ENCODE measurements at places on chromosomes 11 and 22.

DNA sequence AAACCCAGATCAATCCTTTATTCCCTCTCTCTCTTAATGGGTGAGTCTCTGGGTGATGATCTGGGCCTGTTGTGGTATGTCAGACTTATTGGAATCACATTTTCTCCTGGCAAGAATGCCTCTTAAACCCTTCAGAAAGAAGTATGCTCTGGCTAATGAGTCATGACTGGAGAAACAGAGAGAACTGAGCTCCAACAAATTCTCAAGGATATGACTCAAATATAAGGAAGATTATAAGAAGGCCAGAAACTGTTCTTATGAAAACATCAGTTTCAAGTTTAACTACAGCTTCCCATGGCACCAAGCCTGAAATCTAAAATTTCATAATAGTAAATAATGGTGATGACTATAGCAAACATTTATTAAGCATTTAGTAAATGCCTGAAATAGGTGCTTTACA lies 83.9 kb downstream of the OR5AK2 start:
- no peak for DNase-seq

GRCh38 chr11:65968600-65969482 lies 7.3 kb downstream of the SART1 start:
- no peak for DNase-seq

DNA sequence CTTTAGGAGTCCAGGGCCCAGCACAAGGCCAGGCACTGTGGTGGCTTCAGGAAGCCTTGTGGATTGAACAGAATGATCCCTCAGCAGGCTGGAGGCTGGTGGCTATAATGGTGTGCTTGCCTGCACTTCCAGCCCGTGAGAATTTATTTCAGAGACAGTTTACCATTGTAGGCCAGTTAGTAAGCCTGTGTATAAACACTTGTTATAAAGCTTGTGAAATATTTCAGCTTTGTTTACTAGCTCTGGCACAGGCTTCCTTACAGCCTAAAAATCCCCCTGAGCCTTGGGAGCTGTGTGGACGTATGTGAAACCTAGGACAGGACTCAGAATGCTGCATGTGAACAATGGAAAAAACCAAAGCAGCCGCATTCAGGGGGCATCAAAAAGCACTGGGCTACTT lies 26.6 kb upstream of the ACER3 start:
- no peak for DNase-seq

DNA sequence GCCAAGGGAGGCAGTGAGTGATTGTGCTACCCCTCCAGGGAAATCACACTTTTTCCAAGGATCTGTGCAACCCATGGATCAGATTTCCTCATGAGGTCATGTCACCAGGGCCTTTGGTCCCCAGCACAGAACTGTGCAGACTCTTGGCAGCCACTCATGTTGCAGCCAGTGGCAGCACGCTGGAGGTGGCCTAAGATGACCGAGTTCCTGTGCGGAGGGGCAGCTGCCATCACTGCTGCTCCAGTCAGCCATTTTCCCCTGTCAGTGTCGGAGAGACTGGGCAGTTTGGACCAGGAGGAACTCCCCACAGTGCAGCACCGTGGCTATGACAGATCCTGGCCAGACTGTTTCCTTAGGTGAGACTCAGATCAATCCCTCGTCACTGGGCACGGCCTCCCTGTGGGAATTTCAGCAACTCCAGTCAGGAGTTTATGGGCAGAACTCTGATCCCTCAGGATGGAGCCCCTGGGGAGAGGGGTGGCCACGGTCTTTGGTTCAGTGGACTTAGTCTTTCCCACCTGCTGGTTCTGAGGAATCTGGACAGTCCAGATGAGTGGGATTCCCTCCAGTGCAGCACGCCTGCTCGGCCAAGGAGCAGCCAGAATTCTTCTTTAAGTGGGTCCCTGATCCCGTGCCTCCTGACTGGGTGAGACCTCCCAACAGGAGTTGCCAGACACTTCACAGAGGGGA lies 194.6 kb upstream of the CARD18 start:
- no peak for DNase-seq

DNA sequence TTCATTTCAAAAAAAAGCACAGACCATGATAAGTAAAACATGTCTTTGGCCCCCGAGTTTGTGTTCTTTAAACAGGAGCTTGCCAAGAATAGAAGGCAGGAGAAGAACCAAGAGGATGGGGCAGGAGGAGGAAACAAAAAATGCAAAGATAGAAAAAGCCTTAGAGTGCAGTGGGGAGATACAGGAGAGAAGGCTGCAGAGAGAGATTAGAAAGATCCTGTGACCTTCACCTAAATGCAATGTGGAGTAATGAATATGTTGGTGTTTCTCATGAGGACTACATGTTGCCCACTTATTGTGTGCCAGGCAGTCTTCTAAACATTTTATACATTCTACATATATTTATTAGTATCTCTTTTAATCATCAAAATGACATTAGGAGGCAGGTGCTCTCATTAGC lies 2.3 kb upstream of the APLNR start:
- DNase-seq: no peak

DNA sequence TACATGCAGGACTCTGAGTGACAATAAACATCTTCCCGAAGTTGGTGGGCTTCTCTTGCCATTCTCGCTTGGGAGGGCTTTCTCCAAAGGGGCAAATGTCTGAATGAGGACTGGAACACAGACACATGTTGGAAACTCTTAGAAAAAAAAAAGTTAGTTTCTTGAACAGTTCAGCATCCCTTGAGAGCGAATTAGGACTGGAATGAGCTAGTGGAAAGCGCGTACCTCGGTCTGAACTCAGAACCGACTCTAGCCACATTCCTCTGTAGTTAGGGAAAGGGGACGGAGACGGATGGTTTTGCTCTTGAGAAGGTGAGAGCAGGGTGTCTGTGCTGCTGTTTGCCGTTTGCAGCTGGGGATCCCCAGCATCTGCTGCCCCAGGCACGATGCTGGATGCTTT lies 517.3 kb downstream of the TBC1D22A start:
- DNase-seq: no peak

DNA sequence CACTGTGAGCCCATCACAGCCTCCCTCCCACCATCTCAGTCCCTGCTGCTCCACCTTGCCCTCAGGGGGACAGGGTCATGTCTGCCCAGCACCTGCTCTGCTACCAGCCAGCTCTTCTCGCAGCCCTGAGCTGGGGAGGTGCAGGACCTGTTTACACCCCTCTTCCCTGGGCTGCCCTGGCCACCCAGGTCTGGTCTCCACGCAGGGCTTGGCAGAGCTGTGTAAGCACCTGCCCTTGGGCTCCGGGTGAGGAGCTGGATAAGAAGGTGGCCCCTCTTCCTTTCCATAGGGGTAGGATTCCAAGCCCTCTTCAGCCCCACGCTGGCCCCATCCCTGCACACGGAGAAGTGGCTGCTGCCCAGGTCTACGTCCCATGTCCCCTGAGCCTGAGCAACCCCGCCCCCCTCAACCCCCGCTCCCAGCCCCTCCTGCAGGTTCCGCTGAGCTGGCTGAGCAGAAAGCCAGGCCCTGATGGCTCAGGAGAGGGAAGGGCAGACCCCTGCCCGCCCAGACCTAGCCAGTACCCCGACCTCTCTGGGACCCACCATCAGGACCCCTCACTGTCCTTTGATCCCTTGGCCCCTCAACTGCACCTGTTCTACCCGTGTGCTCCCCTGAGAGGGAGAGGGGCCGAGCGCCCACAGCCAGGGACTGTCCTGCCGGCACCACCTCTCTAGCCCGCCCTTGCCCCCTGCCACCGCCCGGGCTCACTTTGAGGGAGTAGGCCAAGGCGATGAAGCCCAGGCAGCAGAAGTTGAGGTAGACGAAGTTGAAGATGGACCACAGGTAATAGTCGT lies 3.2 kb downstream of the IFITM10 start:
- DNase-seq: peak; percentile 45

- no peak for DNase-seq
Measured at GRCh38 chr11:86696004-86696403, 23.6 kb upstream of the ME3 start.

DNA sequence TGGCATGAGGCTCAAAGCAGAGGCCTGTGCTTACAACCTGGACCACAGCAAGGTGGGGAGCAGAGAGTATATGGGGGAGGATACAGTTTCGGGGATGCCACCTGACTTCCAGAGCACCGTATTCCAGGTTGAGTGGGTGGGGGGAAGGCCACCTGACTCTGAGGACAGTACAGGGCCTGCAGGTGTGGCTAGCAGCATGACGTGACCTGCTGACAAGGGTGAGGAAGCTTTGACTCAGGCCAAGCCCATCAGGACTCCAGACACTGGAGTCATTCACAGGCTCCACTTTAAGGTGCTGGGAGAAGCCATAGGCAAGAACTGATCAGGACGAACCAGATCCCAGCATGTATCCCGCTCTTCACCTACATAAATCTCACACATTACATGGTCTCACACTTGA lies 34.6 kb upstream of the CRTAM start:
- DNase-seq: no peak

DNA sequence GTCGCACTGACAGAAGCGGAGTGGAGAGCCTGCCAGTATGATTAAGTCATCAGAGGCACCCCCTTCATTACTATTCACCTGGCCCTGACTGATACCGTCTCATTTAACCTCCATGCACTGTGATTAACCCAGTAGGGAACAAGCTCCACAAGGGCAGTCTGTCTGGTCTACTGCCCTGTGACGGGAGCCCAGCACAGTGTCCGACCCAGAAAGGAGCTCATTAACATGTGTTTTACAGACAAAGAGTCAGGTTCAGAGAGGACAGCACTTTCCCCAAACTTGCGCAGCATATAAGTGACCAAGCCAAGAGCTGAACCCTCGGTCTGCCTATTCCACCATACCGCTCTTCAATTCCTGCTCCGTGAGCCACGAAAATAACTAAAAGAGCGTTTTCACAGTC lies 129.5 kb downstream of the RRAS2 start:
- no peak for DNase-seq

- DNase-seq: no peak
Measured at GRCh38 chr11:36532941-36533601, 23.0 kb upstream of the TRAF6 start.

DNA sequence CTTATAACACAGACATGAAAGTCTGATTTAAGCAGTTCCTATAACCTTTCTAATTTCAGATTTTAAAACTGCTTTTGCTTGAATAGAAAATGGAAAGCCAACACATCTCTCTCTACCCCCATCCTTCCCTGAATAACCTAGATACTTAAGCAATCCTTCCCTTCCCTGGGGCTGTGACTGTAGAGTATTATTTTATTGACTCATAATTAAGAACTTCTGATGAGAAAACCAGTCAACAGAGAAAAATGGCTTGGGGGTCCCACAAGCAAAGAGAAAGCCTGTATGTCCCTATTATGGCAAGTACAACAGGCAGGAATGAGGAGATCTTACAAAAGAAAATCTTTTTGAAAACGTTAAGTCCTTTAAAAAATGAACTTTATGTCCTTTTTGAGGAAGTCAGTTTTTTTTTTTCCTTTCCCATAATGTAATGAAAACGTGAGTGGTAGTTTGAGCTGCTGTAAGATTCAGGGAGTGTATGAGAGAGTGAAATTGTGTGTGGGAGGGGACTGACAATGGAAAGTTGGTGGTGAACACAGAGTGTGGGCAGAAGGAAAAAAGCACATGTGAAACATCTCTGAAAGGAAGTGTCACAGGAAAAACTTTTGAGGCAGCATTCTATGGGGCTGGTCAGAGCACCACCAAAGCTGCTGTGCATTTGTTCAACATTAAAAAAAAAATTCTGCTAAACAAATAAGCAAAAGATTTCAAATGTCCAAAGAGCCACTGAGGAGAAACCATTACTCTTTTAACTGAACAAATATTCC lies 154.6 kb downstream of the MAML2 start:
- no peak for DNase-seq

DNA sequence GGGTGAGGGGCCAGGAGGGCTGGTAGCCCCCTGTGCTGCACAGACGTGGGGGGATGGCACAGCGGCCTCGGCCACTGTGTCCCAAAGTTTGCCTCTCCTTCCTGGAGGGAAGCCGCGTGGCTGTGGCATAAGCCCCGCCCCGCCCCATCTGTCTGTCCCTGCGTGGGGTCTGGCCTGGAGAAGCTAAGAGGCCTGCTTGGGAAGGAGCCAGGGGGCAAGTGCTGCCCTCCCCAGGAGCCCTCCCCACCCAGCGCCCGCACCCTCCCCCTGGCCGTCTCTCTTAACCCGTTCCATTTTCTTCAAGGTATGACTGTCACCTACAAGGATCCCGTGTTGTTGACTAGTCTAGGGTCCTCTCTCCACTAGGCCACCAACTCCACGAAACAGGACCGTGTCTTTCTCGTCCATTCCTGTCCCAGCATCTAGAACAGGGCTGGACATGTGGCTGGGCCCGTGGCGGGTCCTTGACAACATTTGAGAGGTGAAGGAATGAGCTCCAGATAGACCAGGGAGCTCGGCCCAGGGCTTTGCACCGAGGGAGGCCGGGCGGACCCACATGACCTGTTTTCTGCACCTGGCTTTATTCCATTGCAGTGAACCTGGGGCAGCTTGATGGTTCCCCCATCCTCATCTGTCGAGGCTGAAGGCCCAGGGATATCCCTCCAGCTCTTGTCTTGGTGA lies 428.0 kb downstream of the TBC1D22A start:
- DNase-seq: no peak

DNA sequence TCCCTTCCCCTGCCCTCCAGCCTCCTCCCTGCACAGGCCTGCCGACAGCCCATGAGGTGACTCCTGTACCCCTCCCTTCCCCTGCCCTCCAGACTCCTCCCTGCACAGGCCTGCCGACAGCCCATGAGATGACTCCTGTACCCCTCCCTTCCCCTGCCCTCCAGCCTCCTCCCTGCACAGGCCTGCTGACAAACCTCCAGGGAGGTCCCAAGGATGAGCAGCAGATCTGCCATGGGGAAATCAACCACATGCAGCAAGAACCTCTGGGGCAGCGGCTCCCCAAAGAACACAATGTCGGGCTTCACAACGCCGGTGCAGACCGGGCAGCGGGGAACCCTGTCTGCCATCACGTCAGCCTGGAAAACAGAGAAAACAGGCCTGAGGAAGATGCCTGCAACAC lies 12.3 kb downstream of the SIRT3 start:
- DNase-seq: no peak

GRCh38 chr11:125272092-125272491 lies 107.5 kb downstream of the PKNOX2 start:
- no peak for DNase-seq

GRCh38 chr11:108734956-108735559 lies 70.2 kb downstream of the DDX10 start:
- no peak for DNase-seq

GRCh38 chr11:95434489-95435057 lies 203.6 kb upstream of the SESN3 start:
- no peak for DNase-seq

- DNase-seq: no peak
Measured at GRCh38 chr11:27295928-27296327, 67.1 kb downstream of the CCDC34 start.

DNA sequence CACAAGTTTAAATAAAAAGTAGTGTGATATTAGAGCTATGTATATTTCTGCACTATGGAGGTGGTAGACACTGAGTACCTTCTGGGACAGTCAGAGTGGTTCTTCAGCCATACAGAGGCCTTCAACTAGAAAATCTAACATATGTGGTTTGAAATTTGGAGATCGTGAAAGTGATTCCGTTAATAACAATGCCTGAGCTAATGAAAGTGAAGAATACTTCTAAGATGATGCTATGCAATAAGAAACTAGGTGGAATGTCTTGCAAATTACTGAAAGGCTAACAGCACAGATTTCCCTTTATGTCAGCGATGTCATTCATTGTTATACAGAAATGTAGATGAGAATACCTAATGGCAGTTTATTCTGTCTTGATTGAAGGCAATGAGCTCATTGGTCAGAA lies 1984.7 kb upstream of the RAG2 start:
- DNase-seq: no peak

GRCh38 chr22:36860821-36861659 lies at the start of gene NCF4:
Gene NCF4, plus strand, starts transcription at chr22:36861006. Its CDS starts 166 bp downstream, at chr22:36861172.
- DNase-seq: no peak

GRCh38 chr11:125950696-125951651 lies 5.1 kb downstream of the VSIG10L2 start:
- no peak for DNase-seq

- no peak for DNase-seq
Measured at GRCh38 chr22:20573176-20573832, 65.9 kb downstream of the MED15 start.
